ENCODE measurements at places on chromosomes 6 and 20.

GRCh38 chr6:79796197-79796596, 151.2 kb downstream of the ELOVL4 start:
- no peak for DNase-seq

GRCh38 chr6:144659202-144660182, 374.4 kb downstream of the UTRN start:
- peak; percentile 8 for DNase-seq

DNA sequence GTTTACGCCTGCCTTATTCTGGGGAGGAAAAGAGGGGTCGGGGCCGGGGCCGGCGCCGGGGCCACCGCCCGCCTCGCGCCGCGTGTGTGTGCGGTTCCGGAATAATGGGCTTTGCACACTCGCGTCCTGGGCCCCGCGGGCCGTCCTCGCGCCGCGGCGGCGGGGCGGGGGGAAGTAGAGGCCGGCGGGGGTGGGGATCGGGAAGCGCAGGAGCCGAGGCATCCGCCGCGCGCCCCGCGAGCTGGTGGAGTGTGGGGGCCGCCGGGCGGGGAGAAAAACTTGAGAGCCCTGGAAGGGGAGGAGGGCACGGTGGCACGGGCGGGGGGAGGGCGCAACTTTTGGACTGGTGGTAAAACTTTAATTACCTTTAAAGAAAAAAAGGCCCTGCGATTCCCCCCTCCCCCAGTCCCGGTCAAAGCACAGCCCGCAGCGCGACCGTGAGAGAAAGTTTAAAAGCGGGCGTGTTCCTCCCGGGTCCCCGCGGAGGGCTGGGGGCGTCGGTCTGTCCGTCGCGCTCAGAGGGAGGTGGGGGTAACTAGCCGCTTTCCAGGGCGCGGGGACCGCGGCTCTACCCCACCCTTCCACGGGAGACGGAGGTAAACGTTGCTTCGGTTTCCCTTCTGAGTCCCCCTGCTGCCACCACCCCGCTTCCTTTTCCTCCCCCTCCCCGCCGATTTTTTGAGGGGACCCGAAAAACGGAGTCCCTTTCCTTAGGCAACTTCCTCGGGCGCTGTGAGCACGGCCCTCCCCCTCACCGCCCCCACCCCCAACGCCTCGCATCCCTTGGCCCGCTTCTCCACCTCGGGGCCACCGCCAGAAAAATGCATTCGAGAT, 1.9 kb downstream of the L3MBTL3 start:
- no peak for DNase-seq

DNA sequence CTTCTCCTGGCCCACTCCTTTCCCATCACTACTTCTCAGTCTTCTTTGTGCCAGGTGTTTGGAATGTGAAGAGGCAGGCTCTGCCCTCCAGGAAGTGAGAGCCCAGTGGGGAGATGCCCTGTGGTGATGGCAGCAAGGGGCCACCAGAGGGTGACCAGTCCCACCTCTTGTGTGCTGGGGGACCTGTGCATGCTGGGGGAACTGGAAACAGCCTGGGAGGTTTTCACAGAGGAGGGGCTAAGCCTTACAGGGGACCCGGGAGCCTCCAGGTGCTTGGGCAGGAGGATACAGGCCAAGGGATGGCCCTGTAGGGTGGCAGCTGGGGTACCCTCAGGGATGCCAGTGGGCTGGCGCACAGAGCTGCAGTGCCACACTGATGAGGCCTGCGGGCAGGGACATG, 72.3 kb downstream of the RAMACL start:
- no peak for DNase-seq

- no peak for DNase-seq
These were observed 42.1 kb downstream of the PLCB4 start for GRCh38 chr20:9110916-9111432.

GRCh38 chr6:82217018-82217586, 30.4 kb downstream of the IBTK start:
- DNase-seq: no peak

- no peak for DNase-seq
These were observed 79.8 kb upstream of the FAM184A start for GRCh38 chr6:119158057-119158848.

- DNase-seq: no peak
These were observed 297.6 kb downstream of the CDH26 start for GRCh38 chr20:60255866-60256265.

DNA sequence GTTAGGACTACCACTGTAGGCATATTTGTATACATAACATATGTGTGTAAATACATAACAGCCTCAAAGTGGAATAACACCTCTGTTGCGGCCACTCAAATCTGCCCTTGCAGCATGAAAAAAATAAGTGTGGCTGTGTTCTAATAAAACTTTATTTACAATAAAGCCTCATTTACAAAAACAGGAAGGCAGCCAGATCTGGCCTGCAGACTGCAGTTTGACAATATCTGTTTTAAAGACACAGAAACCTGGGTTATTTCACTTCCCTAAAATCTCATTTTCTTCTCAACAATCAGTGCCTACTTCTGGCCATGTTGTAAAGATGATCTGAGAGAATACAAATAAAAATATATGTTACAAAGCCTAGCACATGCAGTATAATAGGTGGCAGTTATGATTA, 53.9 kb upstream of the SCML4 start:
- no peak for DNase-seq

GRCh38 chr6:25392372-25392771, 113.2 kb downstream of the CARMIL1 start:
- DNase-seq: no peak

DNA sequence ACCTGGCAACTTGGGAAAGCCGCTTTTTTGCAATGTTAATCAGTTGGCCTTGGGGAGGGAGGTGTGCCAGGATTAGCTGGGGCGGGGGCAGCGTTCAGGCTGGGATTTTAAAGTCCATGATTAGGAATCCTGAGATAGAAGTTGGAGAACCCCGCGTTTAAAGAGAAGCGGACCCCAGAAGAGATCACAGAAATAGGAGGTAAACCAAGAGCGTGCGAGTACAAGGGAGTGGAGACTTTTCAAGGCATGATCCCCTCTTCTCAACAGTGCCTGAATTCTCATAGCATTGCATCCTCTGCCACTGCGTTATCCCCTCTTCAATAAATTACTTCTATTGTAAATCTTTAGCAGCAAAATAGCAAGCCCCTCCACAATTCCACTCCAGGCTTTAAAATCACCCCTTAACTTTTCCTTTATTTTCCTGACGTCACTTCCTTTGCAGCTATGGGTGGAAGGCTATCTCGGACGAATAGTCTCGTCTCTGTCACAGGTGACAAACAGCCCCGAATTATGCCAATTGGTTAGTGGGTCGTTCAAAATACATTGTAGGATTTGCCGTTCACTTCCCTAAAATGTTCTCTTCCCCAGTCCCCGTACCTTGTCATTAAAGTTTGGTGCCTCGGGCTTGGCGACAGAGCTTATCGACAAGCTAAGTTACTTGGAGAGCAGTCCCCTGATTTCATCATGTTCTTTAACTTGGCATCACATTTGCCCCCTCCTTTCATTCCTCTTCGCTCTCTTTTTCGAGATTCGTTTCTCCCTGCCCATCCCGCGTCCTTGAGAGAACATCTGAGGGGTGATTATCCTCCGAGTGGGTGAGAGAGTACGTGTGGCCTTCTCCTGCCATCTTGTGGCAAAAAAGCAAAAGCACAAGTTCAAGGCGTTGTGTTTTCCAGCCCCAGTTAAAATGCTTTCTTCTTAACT, 17.1 kb downstream of the OR2B2 start:
- DNase-seq: peak; percentile 76

DNA sequence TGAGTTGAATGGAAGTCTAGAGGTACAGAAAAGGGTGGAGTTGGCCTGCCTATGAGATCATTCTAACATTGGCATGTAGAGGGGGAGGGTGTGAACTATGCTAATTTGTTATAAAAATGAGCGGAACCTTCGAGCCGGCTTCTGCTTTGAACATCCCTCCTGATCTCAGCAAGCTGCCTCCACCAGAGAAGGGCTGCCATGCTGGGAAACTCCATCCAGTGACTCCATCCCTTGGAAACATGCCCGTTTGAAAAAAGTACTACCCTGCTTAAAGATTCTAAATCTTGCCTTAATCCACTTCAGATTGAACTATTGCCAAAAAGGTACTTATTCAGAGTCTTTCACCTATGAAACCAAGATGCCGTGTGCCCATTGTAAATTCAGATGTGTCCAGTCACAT, 43.6 kb upstream of the TMEM170B start:
- DNase-seq: no peak

DNA sequence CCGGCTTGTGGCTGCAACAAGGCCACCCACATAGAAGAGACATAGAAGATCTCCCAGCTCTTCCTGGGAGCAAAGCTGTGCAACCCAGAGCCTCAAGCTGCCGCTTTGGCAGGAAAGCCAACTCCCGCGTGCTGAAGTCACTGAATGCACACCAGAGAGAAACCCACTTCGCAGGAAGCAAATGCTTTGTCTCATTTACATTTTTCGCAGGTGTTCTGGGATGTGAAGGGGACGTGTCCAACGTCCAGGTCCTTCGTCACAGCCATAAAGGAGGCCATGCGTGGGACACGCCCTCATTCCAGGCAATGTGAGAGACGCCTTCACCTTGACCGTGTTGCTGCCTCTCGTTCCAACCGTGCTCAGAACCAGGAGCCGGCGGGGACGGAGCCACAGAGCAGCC, 24.4 kb downstream of the KCNQ2 start:
- DNase-seq: peak; percentile 62

GRCh38 chr20:63235399-63235983, at the start of gene BIRC7:
Gene BIRC7, plus strand, starts transcription at chr20:63235905. Its CDS starts 192 bp downstream, at chr20:63236097.
- DNase-seq: no peak

DNA sequence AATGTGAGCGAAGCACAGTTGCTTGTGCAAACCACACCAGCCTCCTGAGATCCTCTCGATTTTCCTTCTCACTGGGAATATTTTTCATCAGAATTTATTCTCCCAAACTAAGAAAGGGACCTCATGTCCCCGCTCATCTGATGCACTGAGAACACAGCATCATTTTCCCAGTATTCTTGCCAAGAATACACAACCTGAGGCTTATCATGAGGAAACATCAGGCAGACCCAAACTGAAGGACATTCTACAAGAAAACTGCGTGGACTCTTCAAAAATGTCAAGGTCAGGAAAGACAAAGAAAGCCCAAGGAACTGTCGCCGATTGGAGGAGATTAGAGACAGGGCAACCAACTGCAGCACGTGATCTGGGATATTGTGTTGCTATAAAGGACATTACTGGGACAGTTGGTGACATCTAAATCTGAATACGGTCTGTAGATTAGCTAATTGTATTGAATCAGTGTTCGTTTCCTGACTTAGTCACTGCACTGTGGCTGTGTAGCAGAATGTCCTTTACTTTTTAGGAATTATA, 72.3 kb downstream of the SNX5 start:
- no peak for DNase-seq

- DNase-seq: peak; percentile 13
These were observed 342.8 kb downstream of the PTPRT start for GRCh38 chr20:42846784-42847490.

DNA sequence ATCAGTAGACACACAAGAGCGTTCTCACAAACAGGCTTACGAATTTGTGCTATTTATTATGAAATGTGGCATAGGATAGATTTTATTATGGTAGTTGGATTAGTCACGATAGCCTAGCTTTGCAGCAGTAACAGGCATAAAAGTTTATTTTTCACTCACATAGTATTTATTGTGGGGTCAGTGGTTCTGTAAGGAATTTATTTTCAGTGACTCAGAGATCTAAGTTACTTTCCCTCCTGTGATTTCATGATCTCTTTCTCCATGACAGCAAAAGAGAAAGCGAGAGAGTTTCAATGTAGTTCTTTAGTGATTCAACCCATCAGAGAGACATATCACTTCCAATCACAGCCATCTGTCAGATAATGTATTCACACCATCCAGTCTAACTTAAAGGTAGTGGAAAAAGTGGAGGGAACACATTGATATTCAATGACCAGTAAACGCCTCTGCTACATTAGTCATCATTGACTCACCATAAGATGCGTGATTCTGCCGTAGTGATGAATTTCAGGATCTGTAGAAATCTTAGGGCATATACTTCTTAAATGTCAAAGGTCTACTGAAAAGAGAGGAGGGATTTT, 605.5 kb downstream of the HDGFL1 start:
- DNase-seq: no peak

DNA sequence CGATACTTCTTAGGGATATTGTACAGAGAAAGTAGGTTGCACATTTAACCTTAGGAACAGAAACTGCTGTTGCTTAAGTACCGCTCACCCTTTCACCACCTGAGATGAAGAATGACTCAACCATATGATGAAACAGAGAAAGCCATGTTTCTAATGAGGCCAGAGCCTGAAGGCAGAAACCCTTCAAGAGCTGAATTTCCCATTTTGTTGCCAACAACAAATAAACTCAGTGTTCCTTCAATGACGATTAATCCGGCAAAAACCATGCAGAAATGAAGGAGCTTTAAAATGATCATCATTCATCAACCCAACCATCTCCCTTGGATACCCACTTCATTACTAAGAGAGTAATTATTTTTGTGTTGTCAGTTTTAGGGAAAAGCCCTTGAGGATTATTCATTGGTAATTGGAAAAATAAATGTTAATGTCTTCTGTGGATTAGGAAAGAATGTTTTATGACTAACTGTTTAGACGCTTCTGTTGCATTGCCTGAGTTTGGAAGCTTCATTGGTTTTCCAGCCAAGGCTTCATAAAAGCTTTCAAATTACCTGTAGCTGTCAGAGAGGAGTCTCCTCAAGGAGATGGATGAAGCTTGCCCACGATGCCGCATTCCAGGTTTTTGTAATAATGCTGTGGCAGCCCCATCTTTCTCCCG, 112.1 kb upstream of the IYD start:
- no peak for DNase-seq

- DNase-seq: no peak
These were observed 65.5 kb upstream of the QKI start for GRCh38 chr6:163348789-163349680.

DNA sequence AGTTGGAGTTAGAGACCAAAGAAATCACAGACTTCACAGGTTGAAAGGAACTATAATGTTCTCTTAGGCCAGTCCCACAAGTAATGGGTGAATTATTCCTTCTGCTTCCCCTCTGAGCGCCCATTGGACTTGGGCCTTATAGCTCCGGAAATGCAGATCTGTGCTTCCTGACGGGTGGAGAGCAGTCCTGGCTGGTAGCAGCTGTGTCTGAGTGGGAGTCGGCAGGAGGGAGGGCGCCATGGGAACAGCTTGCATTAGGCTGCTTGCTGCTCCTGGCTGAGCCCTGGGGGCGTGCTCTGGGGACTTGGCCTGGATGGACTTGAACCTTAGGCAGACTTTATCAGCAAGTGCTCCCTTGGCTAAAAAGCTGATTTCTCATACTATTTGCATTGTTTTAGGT, 18.4 kb upstream of the NUP153 start:
- DNase-seq: no peak

- no peak for DNase-seq
These were observed 3.6 kb upstream of the MYLK2 start for GRCh38 chr20:31815408-31816188.

DNA sequence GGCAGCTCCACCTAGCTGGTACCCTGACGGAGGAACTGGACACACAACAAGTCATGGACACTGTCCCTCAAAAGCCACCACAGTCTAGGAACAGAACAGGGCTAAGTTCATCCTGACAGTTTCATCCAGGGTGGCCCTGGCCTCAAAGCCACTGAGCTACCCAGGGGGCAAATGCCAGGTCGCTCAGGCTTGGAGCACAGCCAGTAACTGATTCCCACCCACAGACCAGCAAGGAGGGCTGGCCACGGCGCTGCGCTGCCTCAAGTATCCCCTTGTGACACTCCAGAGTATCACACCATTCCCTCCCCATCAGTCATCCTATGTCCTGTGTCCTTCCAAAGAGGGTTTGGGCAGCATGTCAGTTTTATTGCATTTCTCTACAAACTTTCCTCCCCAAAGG, 72.2 kb downstream of the GINS1 start:
- DNase-seq: no peak

GRCh38 chr6:36577301-36577700, 16.9 kb upstream of the SRSF3 start:
- DNase-seq: peak; percentile 98

GRCh38 chr20:57008217-57008616, 258.2 kb downstream of the BMP7 start:
- DNase-seq: no peak
